ENCODE measurements at places on chromosomes 3 and 15.

DNA sequence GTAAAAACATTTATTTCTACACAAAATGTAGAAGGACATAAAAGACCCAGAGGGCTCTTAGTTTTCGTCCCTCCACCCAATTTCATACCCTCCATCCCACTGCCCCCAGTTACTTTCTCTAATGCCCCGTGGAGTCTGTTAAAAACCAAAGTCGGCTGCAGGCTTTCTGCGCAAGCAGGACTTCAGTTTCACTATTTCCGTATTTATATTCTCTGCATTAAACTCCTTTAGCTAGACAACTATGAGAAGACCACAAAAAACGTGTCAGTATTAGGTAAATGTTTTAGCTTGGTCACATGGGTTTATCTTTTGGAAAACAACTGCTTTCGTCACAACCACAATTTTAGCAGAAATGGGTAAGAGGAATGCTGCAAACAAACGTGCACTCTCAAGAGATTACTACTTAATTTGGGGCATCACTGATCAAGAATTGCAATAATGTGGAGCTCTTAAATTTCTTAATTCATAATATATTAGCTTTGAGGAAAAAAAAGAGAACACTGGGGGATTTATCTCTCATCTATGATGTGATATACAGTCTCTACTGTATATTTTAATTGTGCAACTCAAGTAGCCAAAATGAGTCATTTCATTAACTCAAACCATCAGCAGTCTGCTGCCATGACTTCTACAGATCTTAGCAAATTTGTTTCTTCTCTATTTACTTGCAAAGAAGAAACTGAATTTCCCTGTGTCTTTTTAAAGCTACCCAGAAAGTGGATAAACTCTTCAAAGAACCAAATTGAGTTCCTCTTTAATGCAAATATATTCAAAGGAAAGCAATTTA lies 740 bp upstream of the NSMCE3 start:
- DNase-seq = no peak

GRCh38 chr3:111979434-111980038 lies 710 bp downstream of the ABHD10 start:
- DNase-seq = no peak

DNA sequence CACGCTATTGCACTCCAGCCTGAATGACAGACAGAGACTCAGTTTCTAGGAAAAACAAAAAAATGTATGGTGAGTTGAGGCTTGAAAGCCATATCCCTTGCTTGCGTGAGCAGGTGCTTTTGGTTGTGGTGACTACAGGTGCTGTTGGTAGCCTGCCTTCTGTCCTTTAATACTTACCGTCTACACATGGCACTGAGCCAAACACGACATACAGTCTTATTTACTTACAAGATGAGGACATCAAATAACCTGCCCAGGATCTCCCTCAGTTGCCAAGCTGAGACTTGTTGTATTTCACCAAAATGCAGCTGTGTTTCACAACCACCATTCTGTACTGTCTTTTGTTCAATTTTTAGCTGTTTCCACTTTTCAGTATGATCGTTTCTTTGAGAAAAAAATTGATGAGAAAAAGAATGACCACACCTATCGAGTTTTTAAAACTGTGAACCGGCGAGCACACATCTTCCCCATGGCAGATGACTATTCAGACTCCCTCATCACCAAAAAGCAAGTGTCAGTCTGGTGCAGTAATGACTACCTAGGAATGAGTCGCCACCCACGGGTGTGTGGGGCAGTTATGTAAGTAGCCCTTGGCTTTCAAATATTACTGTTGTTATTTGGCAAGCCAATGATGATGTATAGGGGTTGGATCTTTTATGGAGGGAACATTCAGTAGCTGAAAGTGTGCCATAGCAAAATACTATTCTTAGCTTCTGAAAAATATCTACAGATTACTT lies 6.5 kb downstream of the ALAS1 start:
- DNase-seq = no peak

GRCh38 chr3:71504250-71505036 lies 79.1 kb downstream of the FOXP1 start:
- no peak for DNase-seq

GRCh38 chr3:170442947-170443346 lies 24.3 kb downstream of the CLDN11 start:
- no peak for DNase-seq
